NCI-H1417 (cell line): ENCODE measurements at places on chromosomes 5 and 9.

DNA sequence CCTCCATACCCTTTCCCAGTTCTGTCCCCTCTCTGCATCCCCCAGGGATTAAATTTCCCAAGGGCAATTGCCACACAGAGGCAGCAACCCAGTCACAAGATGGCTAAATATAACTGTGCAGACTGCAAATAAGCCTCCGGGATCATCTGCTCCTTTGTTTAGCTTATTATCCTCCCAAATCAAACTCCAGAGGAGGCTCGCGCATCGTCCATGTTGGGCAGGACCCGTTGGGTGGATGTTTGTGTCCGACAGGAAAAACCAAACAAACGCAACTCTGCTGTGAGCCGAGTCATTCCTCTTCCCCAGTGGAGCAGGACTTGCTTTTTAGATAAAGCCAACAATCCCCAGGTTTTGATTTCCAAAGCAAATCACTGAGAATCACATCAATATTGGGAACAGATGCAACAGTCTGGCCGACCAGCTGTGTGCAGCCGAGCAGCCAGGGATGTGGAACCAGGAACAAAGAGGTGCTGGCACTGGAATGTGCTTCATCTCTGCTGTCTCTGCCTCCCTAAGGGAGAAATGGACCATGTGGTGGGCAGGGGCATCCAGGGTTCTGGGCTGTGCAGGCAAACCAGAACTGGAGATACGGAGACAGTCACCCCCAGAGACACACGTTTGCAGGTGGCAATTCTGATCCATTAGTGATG is 89.8 kb downstream of the PTTG1 start:
- DNase-seq, result no peak

DNA sequence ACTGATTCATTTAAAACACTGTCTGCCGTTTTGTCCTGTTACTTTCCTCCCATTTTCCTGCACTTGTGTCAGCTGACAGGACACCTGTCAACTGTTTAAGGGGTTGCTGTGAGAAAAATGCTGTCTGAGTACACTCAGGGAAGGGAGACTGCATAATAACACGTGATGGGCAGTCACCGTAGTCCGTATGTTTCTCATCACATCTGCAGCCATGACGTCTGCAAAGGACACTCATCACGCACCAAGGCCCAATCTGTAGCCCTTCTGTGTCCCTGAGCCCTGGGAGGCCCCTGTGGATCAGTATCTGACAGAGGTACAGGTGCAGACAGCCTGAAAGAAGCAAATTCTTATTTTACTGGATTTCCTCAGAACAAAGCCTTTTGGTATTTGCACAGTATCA is 396.3 kb downstream of the YTHDC2 start:
- DNase-seq, result peak; percentile 14

DNA sequence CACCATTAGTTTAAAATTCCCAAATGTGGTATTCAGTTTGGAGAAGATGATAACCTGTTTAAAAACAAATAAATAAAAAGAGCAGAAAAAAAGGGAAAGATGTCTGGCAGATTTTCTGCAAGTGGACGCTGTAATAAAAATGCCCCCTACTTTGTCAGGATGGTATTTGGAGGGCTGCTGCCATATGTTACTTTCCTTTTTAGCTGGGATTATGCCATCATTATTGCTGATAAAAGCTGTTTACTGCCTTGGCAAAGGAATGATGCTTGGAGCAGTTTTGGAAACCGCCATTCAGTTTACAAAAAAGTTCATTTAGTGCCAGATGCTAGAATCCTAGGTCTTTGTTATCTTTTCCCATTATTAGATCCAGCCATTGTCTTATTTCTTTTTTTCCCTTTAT is 104.8 kb downstream of the PBX3 start:
- no peak for DNase-seq

DNA sequence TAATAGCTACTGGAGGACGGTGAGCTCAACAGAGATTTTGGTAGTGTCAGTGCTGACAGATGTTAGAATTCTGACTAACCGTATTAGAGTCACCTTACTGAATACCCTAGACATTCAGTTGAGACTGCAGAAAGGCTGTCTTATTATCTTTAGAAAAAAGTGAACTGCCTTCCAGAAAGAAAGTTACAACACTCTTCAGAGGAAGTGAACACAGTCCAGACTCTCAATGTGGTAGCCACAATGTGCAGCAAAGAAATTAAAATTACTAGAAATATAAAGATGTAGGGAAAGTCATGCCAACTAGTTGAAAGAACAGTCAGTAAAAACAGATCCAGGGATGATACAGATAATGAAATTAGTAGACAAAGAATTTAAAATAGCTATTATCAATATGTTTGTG is 47.1 kb upstream of the COL15A1 start:
- no peak for DNase-seq

DNA sequence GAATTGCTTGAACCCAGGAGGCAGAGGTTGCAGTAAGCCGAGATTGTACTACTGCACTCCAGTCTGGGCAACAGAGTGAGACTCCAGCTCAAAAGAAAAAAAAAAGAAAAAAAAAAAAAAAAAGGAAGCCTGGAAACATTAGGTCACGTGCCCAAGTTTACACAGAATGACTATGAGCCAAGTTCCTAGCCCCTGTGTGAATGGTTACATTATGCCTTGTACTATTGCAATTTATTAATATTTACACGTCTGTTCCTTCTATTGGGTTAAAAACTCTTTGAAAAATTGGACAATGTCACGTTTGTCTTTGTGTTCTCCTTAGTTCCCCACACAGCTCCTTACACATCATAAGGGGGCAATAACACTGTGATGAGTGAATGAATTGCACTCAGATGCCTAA is 33.5 kb upstream of the SLC28A3 start:
- DNase-seq, result no peak

- DNase-seq, result no peak
Observed at GRCh38 chr5:42756606-42757601, at the start of gene CCDC152. TSS of gene CCDC152 (plus strand) at chr5:42756818. CDS start at chr5:42759122, 2,304 bp downstream.

DNA sequence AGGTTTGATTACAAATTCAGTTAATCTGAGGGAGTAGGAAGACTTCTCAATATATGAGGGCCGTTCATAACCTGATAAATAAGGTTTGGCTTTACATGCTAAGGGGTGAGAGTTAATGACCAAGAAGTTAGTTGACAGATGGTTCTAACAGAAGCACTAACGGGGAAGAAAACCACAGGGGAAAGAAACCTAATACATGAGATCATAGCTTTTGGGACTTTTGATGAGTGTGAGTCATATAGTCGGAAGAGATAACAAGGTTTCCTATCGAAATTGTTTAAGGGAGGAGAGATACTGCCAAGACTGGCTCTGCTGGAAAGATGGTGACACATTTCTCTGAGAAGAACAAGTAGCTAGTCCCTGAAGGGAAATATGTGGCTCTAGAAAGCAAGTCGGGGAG is 140.1 kb downstream of the COX7C start:
- DNase-seq, result no peak
